ENCODE measurements at places on chromosomes 3 and 15. TPM values are rescaled to one million over a fixed set of nuclear protein-coding genes. Genes with fewer than 3 reads are reported as not detected.

GRCh38 chr3:117914540-117915100 is 1120.0 kb downstream of the IGSF11 start:
- no peak for DNase-seq

- DNase-seq: no peak
Measured at GRCh38 chr15:75745305-75745704, 32.7 kb upstream of the CSPG4 start.

GRCh38 chr15:63970621-63971426 is 75.5 kb downstream of the DAPK2 start:
- no peak for DNase-seq

- DNase-seq: no peak
Measured at GRCh38 chr15:91795235-91795634, 58.3 kb upstream of the SLCO3A1 start.

DNA sequence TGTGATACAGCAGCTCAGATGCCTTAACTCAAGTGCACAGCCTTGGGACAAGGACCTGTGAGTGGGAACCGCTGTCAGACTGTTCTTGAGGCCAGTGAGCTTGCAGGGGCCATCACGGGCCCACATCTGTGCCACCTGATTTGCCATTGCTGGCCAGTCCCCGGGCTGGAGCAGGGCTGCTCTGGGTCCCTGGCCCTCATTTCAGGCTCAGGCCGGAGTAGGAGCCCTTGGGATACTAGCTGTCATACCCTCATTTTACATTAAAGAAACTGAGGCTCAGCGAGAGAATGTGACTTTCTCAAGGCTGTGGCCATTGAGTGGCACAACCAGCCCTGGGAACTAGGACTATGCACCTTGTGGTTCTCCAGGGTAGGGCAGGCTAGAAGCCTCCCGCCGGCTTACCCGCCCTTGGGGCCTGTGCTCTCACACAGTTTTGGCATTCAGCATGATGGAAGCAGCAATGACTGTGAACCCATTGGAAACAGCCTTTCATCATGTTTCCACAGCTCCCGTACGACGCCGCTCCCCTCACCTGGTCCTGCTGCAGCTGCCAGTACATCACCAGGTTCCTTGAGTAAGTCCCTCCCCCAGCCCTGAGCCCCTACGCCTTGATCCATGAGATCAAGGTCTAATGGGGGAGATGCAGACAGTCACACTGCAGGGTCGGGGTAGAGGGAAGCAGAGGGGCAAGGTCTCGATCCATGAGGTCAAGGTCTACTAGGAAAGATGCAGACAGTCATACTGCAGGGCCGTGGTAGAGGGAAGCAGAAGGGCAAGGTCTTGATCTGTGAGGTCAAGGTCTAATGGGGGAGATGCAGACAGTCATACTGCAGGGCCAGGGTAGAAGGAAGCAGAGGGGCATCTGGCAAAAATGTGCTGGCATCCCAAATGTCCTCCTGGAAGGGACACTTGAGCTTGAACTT is 42.2 kb downstream of the GOLGA6L10 start:
- DNase-seq: no peak

DNA sequence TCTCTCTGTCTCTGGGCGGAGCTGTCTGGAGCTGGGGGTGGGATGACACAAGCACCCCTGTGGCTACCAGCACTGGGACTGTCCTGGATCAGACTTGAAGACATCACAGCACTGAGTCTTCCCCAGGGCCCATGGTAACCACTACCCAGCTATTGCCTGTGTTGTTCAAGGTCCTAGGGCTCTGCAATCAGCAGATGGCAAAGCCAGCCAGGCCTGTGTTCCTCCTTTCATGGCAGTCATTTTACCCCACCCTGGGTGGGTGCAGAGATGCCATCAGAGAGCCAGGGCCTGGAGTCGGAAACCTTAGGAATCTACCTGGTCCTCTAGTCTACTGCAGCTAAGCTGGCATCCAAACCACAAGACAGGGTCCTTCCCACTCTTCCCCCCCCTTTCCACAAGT is 38.4 kb downstream of the OXSR1 start:
- no peak for DNase-seq

Gene PAQR5
- total RNA-seq: 13.0 TPM

Gene TTC21A
- total RNA-seq: 1.5 TPM

Gene ECE2
- total RNA-seq: not detected

Gene HTR3E
- not detected for total RNA-seq
